Stimulated activated CD8-positive, alpha-beta memory T cell treated with anti-CD3 and anti-CD28 coated beads, Interleukin-4, amount 100 ng/mL, for 24 hours (primary cell): ENCODE measurements at places on chromosomes 12 and 14.

DNA sequence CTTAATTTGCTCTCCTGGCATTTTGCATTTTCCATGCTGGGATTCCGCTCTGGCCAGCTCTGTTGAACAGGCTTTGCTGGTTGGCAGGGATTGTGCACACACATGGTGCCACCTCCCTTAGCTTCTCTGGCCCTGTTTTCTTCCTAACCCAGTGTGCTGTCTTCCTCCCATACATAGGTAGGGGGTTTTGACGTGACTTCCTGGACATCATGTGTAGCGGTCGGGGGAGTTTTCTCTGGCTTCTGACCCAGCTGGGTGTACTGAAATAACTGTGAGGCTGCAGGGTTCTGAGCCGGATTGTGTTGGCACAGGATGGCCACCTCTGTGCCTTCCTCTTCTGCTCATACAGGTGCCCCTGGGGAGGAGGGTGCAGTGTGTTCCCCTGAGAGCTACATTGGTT, 25.7 kb downstream of the C14orf132 start:
- no peak for DNase-seq

DNA sequence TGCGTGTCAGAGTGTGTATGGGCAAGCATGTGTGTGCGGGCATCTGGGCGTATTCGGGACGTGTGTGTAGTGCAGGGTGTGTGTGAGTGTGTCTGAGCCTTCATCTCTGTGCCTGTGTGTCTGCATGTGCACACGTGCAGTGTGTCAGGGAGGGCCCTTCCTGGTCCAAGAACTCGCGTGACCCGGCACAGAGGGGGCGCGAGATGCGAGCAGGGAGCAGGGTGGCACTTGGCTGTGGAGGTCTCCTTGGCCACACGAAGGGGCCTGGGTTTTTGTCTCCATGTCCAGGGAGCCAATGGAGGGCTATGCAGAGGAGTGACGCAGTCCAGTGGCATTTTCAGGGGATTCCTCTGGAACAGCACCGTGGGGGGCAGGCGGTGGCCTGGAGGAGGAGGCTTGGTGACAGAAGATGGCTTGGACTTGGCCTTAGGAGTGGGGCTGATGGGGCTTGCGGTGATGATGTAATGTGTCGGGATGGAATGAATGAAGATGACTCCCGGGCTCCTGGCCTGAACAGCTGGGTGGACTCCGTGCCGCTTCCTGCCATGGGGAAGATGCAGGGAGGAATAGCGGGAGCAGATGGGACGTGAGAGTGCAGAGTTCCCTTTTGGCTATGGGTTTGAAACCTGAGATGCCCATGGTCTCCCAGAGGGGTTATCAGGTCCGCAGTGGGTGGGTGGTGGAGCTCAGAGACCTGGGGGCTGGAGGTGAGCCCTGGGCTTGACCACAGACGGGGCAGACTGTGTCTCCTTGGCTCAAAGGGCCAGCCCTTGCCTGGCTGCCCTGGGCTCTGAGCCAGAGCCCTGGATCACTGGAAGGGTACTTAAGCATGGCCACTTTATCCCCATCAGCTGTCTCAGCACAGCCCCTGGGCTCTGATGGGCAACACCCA, 208.3 kb downstream of the PHETA1 start:
- no peak for DNase-seq

DNA sequence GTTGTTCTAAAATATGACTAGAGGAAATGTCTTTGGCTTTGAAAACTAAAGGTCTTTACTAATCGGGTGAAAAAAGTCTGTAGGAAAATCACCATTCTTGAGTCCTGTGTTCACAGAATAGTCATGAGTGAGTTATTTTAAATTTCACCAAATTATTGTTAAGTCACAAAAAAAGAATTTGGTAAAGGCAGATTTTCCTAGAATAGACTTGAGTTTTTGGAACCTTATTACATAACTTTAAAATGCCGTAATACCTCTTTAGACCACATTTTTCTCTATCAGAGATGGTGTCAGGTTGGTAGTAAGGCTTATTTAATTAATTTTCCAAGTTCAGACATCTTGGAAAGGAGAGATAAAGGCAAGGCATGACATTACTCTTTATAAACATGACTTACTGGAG, 184.7 kb upstream of the GARIN2 start:
- DNase-seq: no peak

DNA sequence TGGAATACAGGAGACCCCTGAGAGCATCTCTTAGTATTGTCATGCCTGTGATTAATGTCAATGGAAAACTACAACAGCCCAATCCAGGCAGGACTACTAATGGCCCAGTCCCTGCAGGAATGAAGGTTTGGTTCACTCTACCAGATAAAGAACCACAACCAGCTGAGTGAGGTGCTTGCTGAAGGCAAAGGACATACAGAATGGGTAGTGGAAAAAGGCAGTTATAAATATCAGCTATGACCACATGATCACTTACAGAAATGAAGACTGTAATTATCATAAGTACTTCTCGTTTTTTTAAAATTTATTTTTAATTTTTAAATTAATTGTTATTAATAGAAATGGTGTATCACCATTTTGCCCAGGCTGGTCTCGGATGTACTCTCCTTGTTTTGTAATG, 17.2 kb upstream of the LPCAT3 start:
- DNase-seq: no peak

DNA sequence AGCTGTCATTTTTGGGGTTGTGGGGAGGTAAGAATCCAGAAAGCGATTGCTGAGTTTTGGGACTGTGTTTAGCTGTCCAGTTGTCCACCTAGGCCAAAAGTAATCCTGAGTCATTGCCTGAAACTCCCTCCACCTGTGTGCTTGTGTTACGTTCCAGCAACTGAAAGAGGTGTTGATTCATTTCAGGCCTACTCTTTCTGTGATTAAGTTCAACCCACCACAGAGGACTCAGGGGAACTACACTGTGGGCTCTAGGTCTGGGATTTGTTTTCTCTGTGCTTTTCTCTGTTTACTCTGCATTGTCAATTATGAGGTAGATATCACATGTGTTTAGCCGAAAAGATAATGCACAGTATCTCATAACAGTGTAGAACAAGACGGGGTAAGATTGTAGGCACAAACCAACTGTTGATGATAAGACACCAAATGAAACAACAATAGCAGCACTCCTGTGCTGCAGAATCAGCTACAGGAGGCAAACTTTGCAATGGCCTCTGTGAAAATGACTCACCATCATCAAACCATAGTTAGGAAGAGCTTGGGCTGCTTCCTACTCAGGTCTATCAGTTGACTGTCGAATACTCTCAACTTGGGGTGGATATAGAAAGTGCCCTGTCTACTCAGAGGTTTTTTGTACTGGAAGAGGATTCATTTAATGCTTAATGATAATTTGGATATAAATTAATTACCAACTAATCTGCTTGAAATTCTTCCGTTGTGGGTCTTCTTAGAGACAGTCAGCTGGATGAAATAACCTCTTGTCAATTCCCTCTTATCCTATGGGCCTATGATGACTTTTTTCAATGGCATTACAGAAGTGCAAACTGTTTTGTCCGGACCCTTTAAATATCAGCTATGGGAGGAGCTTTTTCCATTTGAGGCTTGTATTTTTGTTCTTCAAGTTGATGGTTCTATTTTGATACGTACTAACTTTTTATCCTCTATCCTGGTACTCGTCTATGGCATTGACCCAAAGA, 385.9 kb downstream of the BMP4 start:
- DNase-seq: no peak

GRCh38 chr12:98656289-98657101, 11.4 kb downstream of the APAF1 start:
- no peak for DNase-seq

- no peak for DNase-seq
Measured at GRCh38 chr12:5210179-5210922, 166.7 kb downstream of the KCNA5 start.

DNA sequence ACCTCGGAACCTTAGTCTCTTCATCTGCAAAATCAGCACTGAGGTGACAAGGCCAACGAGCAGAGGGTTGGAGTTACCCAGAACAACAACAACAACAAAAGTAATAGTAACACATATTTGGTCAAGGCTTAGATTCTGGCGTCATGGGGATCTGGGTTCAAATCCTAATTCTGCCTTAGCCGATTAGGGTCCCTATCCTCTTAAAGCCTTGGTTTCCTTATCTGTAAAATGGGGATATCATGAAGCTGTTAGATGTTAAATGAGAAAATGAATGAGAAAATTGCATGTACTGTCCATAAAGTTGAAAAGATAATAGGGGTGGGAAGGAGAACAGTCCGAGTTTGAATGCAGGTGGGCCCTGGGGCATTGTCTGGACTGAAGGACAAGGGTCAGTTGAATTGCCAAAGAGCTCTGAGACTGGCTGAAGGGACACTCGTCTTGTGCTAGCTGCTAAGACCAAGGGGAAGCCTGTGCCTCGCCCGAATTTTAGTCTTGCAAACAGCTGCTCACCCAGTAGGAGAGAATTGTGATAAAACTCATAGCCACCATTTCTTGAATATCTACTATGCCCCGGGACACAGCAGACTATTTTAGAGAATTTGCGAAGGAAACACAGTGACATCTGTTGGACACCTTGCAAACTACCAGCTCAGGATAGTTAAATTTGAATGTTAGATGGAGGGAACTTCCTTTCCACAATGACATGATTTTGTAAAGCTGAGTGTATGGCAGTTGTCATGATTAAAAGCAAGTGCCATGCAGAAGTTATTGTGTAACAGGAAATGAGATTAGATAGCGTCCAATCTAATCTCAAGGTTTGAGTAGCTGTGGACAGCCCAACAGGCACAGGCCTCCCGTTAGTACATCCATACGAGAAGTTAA, 6.8 kb upstream of the HNF1A start:
- no peak for DNase-seq

DNA sequence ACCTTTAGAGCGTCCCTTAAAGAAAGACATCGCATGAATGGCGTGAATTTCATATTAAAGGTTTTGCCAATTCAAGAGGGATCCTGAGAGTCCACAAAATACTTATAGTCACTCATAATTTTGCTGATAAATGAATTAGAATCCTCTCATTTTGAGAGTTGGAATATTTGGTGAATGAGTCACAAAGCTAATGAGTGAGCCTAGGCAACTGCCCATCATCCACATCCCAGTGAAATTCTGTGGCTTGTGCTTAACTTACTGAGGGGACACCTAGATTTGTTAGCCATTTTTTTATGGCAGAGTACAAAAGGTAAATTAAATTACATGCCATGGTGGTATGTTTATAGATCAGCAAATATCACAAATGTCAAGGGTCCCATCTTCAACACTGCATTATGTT, 12.7 kb upstream of the NOXRED1 start:
- no peak for DNase-seq

DNA sequence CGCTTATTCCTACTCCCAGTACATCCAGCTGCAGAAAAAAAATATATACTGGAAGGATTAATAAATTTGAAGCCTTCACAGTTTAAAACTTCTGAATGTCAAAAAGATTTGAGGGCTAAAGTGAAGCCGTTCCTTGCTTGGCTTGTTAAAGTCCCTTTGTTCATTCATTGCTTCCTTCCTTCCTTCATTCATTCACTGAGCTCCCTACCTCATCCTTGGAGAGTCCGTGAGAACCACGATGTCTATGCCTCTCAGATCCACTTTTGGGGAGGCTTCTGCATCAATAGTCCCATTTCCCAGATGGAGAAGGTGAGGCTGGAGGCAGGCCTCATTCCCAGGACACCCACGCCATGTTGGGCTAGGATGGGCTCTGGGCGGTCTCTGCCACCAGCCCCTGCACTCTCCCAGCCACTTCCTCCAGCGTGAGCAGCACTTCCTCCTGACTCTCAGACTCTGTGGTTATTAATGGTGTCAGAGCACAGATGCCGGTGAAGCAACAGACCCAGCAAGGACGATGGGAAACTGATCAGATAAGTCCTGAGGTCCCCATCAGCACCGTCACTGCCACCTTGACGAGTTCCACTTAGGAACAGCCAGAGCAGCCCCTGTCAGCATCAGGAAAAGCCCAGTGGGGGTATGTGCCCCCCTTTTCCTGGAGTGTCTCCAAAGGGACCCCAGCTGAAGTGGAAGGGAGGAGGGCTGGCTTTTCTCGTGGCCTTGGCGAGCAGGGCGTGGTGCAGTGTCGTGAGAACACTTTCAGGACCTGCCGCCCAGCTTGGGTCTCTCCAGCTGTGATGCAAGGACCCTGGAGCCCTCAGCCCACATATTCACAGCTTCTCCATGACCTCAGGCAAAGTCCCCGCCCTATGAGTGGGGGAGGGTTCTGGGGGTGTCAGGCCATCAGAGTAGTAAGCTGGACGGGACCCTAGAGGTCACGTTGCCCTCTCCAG, 21.2 kb downstream of the ASB2 start:
- DNase-seq: no peak

GRCh38 chr14:106737021-106737420, 1210.6 kb downstream of the TMEM121 start:
- DNase-seq: peak; percentile 26
